ENCODE measurements at places on chromosomes 12 and 14.
A peak's percentile ranks its signal among the peaks of the same experiment; 100 is the strongest.

GRCh38 chr14:102150744-102151143, 11.0 kb downstream of the WDR20 start:
- DNase-seq, result no peak
- H3K4me3 ChIP-seq, result no peak overlapping the region
- H3K27me3 ChIP-seq, result no peaks in the 10 kb centered on the region
- no peaks in the 10 kb centered on the region for H3K4me1 ChIP-seq

GRCh38 chr14:86124328-86124727, 594.4 kb downstream of the FLRT2 start:
- no peaks in the 10 kb centered on the region for H3K4me1 ChIP-seq
- no peak for DNase-seq
- no peaks in the 10 kb centered on the region for H3K27me3 ChIP-seq
- no peaks in the 10 kb centered on the region for H3K36me3 ChIP-seq

DNA sequence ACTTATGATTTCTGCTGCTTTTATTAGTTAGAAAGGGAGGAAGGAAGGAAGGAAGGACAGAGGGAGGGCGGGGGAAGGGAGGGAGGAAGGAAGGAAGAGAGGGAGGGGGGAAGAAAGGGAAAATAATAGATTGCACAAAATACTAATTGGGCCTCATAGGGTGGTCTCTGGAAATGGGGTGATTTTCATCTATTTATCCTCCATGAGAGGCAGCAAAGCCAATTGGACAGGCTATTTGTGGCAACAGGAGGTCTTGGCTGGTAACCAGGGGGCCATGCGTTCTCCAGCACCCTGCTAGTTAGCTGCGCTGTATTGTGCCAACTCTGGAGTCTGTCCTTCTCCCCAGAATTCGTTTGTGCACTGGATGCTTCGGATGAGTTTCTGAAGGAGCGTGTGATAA, 24.1 kb upstream of the PAPOLA start:
- no peaks in the 10 kb centered on the region for H3K36me3 ChIP-seq
- no peak for DNase-seq
- peaks cover 1% of the 10 kb centered on the region for H3K4me1 ChIP-seq
- no peak overlapping the region for H3K4me3 ChIP-seq
- H3K27ac ChIP-seq, result no peak overlapping the region

DNA sequence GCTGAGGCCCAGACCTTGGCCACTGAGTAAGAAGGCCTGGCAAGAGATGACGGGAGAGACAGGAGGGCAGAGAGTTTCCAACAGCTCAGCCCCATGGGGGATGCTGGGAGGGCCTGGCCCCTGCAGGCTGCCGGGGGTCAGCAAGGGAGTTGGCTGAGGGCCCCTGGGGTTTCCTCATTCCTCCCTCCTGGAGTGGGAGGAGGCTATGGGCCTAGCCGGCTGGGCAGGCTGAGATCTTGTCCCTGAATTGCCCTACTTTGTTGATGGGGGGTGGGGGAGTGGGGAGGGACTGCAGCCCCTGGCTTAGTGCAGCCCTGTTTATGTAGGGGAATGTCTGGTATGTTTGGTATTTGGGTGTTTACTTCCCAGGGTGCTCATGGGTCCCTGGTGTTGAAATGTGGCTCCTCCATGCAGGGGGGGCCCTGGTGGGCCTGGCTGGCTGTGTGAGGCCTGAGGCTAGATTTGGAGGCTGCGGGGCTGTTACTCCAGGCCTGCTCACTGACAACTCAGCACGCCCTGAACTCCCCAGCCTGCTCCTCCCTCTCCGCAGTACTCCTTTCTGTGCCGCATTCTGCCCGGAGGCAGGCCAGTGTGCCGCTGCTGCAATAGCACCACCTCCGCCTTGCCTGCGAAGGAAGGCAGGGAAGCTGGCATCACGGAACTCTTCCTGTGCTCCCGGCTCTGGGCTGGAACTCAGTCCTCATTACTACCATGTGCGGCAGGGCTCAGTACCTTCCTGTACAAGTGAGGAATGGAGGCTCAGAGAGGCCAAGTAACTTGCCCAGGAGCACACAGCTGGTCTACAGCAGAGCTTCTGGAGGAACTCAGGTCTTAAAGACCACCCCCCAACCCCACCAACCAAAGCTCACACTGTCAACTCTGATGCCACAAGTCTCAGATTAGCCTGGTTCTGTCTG, 25.3 kb downstream of the JDP2 start:
- no peak overlapping the region for H3K4me3 ChIP-seq
- no peaks in the 10 kb centered on the region for H3K27me3 ChIP-seq
- peak; percentile 89 for DNase-seq
- peak overlapping the region; percentile 98 for H3K27ac ChIP-seq
- H3K36me3 ChIP-seq, result peaks cover 2% of the 10 kb centered on the region

DNA sequence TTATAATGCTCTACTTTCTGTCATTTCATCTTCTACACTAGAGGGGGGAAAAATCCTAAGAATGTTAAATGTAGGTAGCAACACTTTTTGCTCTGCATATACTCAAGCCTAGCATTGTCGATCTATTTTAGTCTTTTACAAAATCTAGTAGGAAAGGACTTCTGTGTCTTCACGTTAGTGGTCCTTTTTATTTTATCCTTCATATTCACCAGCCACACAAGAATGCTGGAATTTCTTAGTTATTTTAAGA, 253.0 kb upstream of the FLRT2 start:
- H3K4me1 ChIP-seq, result no peaks in the 10 kb centered on the region
- no peaks in the 10 kb centered on the region for H3K36me3 ChIP-seq
- DNase-seq, result no peak
- H3K27ac ChIP-seq, result no peak overlapping the region
- no peak overlapping the region for H3K4me3 ChIP-seq
- H3K27me3 ChIP-seq, result no peaks in the 10 kb centered on the region

DNA sequence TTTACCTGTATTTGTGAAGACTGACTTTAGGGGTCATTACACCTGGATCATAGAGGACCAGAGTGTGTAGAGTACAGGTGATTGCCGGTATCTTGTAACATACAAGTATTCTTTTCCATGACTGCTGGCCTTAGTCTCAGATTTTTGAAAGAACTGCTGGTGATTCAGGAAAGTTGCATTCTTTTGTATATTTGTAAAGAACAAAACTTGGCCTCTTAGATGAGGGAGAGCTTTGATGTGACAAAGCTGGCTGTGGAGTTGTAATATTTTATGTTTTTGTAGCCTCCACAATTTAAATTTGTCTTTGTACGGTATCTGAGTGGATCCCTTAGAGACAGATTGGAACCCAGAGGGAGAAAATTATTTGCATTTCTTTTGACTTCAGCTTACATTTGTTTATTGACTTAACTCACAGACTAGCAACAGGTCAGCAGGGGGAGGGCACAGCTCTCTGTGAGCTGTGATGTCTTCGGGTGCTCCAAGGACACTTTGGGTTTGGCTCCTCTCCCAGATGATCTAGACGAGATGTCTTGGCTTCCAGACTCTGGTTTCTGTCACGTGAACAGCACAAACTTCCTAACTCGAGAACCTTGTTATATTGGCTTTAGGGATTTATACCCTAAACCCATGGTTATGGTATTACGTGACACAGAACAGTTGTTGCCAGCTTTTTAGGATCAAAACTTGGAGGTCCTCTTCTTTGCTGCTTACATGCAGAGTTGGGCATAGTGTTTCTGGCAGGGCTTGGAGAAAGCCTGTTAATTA, 65.9 kb downstream of the DAAM1 start:
- H3K4me1 ChIP-seq, result peaks cover 6% of the 10 kb centered on the region
- H3K36me3 ChIP-seq, result no peaks in the 10 kb centered on the region
- H3K27me3 ChIP-seq, result no peaks in the 10 kb centered on the region
- DNase-seq, result no peak
- H3K4me3 ChIP-seq, result no peak overlapping the region
